Suppressor macrophage (primary cell): ENCODE measurements at places on chromosomes 2 and 18.

DNA sequence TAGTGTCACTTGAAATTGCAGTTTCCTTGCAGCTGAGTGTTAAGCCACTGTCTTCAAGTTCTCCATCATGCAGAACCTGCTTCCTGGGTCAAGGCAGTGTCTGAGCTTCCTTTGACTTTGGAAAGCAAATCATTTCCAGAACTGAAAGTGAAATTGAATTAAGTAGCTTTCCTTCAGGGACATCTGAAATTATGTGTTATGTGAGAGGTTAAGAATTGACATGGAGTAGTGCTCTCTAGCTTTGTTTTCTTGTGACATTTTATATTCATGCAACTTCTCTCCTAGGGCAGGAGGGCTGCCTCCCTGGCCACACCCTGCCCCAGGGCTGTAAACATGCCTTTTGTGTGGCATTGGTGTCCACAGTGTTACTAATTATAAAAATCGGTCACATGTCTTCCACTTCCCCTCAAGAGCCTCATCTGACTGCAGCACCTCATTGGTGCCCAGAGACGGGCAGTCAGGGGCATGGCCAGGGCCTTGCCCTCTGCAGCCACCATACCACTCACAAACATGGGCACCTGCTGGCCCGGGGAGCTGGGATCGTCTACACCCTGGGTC, 14.4 kb downstream of the RAB12 start:
- DNase-seq = peak; percentile 68

DNA sequence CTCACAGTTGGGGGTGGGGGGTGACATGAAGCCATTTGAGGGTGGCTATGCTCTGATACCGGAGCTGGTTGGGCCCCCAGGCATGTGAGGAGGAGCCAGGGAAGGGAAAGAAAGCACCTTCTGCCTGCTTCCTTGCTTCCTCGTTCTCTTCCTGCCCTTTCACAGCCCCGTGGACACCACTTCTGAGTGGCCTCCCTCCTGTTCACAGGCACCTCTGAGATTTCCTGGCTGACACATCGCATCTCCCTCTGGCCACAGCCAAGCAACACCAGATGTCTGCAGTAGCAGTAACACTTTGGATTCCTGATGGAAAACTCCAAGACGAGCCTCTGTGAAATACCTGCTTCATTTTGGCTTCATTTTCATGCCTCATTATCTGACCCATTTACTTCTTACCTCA, 64.7 kb upstream of the ST3GAL5 start:
- DNase-seq = no peak

DNA sequence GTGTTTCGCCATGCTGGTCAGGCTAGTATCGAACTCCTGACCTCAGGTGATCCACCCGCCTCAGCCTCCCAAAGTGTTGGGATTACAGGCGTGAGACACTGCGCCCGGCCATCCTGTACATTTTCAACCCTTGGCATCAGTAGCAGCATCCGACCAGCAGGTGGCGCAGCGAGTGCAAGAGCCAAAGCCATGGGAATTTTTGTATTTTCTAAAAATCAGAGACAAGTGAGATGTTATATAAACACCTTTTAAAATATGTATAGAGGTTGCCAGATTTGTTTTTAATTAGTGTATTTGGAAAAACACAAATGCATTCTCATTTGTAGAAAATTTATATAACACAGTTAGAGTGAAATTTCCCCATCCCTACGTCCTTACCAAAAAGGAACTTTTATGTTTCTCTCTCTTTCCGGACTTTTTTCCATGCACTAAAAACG, 36.8 kb downstream of the MOGAT1 start:
- DNase-seq = peak; percentile 83

GRCh38 chr2:214676421-214677089, 132.9 kb downstream of the BARD1 start:
- DNase-seq = no peak

DNA sequence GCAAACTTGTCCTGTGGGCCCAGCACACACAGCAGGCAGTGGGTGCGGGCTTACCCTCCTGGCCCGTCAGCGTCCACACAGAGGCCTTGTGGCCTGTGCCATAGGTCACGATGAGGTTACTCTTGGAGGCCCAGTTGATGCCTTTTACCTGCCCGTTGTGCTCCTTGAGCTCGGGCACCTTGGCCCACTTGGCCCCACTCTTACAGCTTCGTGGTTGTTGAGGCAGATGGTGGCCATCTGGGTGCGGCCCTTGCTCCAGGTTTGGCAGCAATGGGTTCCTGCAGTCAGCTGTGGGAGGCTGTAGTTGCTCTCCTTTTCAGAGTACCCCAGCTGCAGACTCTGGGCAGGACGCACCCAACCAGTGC, 45.5 kb upstream of the PTH2R start:
- DNase-seq = no peak

GRCh38 chr2:111148225-111148873, 27.6 kb downstream of the BCL2L11 start:
- peak; percentile 12 for DNase-seq

- no peak for DNase-seq
These were observed 221.9 kb downstream of the UXS1 start for GRCh38 chr2:105972246-105972645.

GRCh38 chr2:216235462-216235861, 126.3 kb downstream of the XRCC5 start:
- no peak for DNase-seq

DNA sequence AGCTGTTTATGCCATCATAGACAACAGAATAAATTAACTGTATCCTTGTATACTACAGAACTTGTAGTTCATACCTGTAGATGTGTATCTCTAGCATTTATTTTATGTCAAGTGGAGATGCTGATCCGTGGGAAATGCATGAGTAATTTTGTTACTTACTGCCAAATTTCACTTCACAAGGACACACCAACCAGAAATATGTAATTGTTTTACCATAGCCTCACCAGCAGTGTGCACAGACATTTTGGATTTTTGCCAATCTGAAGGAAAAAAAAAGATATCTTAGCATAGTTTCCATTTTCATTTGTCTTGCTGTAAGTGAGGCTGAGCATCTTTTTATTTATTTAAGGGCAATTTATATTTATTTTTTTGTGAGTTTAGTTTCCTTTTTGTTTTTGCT, 265.1 kb upstream of the OSR1 start:
- DNase-seq = no peak

- no peak for DNase-seq
These were observed 393.9 kb upstream of the ACVR2A start for GRCh38 chr2:147450661-147451510.

DNA sequence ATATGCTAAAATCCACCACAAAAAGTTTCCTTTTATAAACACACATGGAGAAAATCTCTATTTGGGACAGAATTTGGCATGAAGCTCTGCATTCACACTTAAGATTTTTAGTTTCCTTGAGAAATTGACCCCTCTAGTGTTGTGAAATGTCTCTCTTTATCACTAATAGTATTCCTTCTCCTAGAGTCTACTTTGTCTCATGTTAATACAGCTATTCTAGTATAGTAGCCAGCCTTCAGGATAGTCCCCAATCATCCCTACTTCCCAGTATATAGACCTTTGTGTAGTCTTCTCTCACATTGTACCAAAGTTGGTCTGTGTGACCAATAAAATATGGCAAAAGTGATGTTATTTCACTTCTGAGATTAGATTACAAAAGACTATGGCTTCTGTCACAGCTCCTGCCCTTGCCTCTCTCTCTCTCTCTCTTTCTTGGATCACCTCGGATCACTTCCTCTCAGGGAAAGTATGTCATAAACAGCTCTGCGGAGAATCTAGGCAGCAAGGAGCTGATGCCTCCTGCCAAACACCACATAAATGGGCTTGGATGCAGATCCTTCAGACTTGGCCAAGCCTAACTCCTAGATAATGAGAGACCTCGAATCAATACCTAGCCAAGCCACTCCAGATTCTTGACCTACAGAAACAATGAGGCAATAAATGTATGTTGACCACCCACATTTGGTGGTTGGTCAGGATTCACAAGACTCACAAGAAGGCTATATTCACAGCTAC, 59.7 kb upstream of the NABP1 start:
- DNase-seq = peak; percentile 67

GRCh38 chr2:3076848-3077642, 300.6 kb downstream of the EIPR1 start:
- no peak for DNase-seq

DNA sequence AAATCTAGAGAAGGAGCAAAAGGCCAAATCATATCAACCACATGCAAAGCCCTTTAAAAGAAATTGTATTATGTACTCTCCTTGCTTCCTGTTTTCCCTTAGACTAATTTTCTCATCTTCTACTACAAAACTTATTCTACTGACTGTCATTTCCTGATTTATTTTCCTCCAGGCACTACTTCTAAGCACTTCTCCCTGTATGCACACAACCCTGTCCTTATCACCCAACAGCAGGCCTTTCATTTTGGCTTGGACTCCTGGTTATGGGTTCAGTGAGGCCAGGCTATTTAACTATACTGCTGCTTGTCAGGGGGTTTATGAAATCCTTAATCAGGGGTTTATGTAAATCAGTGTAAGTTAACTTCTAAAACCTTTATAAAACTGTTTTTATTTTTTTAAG, 205.1 kb upstream of the FAM98A start:
- DNase-seq = no peak

DNA sequence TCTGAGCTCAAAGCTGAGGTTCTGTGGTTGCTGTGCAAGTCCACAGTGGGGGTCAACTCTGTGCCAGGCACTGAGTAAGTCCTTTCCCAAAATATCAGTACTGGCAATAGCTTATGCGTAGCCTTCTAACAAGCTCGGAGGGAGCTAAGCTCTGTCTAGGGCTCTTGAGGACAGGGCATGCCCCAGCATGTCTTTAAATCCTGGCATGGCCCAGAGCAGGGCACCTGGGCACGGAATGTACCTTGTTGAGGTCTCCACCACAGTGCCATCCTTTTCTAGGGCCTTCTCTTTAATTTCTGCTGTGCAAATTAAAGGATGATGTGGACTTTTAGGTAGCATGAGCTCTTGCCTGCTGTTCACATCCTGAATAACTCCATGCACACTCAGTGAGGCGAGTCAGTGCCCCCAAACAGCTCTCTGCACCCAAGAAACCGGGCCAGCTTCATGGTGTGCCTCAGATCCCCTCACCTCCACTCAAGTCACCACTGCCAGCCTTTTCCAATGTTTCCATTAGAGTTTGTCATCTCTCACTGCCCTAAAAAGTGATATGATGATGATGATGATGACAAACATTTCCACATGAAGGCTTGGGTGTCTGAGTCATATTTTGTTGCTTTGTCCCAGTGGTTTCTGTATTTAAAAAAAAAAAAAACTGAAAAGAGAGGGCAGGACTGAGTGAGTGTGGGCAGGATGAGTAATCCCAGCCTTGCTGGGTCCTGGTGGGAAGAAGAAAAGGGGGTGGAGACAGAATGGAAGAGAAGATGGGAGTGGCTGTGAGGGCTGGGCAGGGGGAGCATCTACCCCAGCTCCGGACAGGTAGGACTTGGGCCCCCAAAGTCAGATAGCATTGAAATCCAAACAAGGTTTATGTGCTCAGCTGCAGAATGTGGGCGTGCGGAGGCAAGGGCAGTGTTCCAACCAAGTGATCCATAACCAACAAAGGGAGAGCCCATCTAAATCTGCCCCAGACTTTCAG, 78.9 kb downstream of the ZBTB7C start:
- DNase-seq = peak; percentile 45

DNA sequence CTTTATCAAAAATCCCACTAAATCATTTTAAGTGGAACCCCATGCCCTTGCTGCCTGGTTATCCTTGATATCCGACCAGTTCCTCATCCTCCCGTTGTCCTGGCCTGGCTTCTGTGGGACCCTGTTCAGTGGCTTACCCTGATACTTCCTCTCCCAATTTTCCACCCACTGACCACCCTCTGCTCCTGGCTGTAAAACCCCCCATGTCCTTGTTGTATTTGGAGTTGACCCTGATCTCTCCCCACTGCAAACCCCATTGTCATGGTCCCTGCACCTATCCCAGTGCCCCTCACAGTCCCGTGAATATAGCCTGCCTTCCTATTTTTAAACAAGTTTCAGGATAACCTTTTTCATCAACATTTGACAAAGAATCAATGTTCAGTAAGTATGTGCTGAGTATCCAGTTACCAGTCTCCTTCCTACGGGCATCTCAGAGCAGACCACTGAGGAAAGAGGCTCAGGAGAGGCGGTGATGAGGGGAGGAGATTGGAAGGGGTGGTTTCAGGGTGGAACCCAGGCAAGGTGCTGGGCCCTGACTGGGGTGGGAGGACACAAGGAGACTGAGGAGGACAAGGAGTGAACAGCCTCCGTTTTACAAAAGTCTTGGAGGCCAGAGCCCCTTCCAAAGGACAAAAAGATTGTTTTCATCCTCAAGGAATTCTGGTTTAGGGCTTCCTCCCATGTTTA, 131.8 kb downstream of the PXDN start:
- DNase-seq = no peak

GRCh38 chr18:6547476-6547875, 132.8 kb upstream of the L3MBTL4 start:
- no peak for DNase-seq

DNA sequence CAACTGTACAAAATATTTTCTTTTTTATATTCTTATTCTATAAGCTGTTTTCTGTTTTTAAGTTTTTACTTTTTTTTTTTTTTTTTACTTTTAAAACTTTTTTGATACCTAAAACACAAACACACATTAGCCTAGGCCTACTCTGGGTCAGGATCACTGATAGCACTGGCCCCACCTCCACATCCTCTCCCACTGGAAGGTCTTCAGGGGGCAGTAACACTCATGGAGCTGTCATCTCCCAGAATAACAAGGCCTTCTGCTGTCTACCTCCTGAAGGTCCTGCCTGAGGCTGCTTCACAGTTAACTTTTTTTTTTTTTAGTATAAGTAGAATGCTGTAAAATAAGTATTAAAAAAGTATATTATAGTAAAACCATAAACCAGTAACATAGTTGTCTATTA, 415.1 kb downstream of the PTPRM start:
- DNase-seq = no peak

- no peak for DNase-seq
These were observed 180.6 kb upstream of the HDAC4 start for GRCh38 chr2:239581352-239581901.

DNA sequence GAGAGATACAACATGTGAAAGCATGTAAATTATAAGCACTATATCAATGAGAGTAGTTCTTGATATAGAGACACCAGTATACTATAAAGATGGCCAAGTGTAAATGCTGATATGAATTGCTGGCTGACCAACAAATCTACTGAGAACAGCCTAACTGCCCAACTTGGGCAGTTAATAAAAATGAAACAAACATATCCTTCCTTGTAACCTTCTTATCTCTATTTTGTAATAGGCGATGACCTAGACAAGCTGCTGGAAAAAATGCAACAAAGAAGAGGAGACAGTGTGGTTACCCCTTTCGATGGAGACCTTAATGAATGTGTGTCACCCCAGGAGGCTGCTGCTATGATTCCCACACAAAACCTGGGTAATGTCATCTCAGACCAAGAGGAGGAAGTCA, 148.7 kb downstream of the ESCO1 start:
- DNase-seq = no peak

GRCh38 chr2:38574278-38574677, 28.4 kb downstream of the HNRNPLL start:
- no peak for DNase-seq

- DNase-seq = no peak
These were observed 157.9 kb downstream of the GULP1 start for GRCh38 chr2:188449561-188449960.

- DNase-seq = no peak
These were observed 396.4 kb downstream of the PIK3C3 start for GRCh38 chr18:42351455-42351854.
